ENCODE measurements at places on chromosomes 4 and X.

GRCh38 chr4:144894573-144894972, 203.4 kb downstream of the ANAPC10 start:
- DNase-seq: no peak

GRCh38 chr4:36414248-36414647, 132.8 kb downstream of the DTHD1 start:
- no peak for DNase-seq

- no peak for DNase-seq
Measured at GRCh38 chrX:121036137-121036536, 11.3 kb upstream of the GLUD2 start.

DNA sequence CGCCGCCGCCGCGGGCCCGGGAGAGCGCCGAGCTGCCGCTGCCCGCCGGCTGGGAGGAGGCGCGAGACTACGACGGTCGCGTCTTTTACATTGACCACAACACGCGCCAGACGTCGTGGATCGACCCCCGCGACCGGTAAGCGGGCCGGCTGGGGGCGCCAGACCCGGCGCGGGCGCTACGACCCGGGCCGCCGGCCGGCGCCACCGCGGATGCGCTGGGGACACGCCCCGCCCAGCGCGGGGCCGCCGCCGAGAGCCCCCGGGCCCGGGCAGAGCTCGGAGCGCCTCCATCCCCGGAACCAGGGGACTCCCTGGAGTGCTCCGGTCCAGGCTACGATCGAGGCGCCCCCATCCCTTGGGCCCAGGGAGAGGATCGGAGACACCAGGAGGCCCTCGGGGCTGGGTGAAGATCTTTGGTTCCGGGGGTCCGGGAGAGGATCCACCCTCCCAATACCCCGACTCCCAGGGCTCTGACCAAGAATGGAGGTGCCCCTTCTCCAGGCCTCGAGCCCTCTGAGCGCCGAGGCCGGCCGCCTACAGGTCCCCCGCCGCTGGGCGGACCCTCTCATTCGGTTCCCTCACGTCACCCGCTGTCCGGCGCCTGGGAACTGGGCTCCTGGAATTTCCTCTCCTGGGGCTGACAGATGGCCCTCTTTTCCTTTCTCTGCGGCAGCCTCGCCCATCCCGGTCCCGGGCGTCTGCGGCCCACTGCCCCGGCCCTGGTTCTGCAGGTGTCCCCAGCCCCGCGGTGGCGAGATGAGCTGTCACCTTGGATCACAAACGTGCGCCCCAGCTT, 48.8 kb downstream of the CLDN34 start:
- DNase-seq: no peak

DNA sequence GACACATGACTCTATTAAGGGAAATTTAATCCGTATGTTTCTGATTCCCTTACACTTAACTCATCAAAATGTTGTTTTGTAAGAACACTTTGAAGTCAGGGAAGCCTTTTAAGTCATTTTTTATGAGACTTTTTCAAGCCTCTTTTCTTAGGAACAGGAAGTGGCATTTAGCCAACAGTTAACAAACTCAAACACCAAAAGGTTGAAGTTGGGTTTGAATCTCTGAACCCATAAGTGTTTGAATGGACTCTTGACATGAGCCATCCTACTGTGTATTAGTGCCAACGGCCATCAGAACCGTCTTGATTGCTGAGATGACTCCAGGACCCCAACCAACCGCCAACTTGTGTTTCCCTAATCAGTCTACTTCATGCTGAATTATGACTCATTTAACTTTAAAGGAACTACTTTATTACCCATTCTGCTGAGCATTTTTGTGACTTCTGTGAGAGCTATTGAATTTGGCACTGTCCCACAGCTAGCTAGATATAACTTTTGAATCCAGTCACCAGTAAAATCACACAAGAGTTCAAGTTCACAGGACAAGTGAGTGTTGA, 209.1 kb upstream of the FAT1 start:
- no peak for DNase-seq

GRCh38 chrX:118181030-118181429, 64.4 kb upstream of the KLHL13 start:
- no peak for DNase-seq

GRCh38 chr4:111269439-111269838, 646.6 kb upstream of the PITX2 start:
- no peak for DNase-seq

- DNase-seq: no peak
Measured at GRCh38 chr4:53734584-53735353, 143.5 kb upstream of the LNX1 start.

DNA sequence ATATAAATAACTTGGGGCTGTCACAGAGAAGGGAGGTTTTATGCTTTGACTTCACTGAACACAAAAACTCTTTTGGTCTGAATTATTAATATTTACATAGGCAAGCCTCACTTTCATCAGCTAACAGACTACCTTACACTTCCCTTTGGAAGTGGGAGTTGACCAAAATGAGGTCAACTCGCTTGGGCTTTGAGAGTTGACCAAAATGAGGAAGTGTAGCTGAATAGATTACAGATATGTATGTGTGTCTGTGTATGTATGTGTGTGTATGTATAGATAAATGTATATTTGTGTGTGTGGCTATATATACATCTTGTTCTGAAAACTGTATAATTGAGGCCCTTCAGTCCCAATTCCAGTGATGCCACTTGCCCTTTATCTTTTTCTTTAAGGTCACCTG, 113.3 kb upstream of the IL13RA1 start:
- no peak for DNase-seq

DNA sequence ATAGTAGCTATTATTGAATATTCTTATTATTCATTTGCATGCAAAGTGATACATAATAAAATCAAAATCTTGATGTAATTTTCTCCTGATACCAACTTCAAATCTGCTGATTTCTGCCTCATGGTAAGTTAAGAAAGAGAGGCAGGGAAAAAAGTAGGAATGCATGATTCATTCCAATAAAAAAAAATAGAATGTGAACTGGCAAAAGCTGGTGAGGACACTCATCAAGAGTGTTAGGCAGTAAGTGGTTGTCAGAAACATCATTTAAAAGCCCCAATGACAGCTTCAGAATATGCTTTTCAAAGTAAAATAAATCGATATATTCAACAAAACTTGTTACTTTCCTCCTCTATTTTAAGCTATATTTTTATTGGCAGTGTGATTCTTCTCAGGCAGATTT, 979.1 kb downstream of the TECRL start:
- DNase-seq: no peak

GRCh38 chr4:20151436-20151835, 100.3 kb upstream of the SLIT2 start:
- no peak for DNase-seq

GRCh38 chr4:143768007-143768591, 67.6 kb upstream of the FREM3 start:
- no peak for DNase-seq

GRCh38 chr4:123520325-123520724, 123.7 kb downstream of the SPRY1 start:
- DNase-seq: no peak

- DNase-seq: no peak
Measured at GRCh38 chrX:101785142-101785541, 125.5 kb upstream of the ARMCX2 start.

GRCh38 chr4:77163641-77164040, 6.6 kb downstream of the CCNG2 start:
- DNase-seq: no peak

GRCh38 chrX:43679778-43680177, 23.7 kb downstream of the MAOA start:
- DNase-seq: no peak

GRCh38 chr4:154407443-154407842, 84.2 kb downstream of the DCHS2 start:
- no peak for DNase-seq

DNA sequence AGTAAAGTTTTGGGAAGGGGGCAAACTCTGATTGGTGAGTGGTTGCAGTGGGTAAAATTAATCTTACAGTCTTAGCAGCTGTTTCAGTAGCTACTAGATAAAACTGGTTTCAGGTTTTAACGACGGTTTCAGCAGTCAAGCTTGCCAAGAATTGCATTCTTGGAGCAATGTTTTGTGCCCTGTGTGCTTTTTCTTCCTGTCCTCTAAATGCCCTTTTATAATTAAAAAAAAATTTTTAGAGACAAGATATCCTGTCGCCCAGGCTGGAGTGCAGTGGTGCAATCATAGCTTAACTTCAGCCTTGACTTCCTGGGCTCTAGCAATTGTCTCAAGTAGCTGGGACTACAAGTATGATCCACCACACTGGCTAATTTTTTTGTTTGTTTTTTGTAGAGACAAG, 6.3 kb upstream of the PPEF2 start:
- DNase-seq: no peak

DNA sequence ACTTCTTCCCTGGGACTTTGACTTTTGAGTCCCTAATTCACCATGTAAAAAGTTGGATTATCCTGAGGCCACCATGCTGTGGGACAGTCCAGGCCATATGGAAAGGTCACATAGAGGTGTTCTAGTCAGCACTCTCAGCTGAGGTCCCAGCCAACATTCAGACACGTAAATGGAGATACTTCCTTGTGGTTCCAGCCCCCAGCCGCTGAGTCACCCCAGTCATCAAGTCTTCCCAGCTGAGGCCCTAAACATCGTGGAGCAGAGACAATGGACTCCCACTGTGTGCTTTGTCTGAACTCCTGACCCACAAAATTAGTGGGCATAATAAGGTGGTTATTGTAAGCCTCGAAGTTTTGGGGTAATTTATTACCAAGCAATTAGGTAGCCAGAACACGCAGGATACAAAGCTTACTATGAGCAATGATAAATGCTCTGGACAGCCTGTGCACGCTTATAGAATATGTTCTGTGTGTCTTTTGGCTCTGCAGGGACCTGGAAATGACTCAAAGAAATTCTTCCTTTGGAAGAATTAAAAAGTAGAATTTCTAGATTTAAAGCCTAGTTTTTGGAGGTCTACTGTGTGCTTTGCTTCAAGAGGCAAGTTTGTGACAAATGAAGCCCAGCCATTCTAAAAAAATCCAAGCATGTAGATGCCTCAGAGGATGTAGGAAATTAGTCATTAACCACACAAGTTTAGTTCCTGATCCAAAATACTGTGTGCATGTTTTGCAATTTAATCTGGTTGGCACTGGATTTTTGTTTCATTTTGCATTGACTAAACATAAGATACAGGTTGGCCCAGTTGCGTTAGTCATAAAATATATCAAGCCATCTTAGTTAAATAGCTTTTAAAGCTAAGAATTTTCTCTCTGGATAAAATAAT, 33.2 kb upstream of the SLC9A7 start:
- DNase-seq: no peak

- no peak for DNase-seq
Measured at GRCh38 chr4:67320645-67321044, 224.7 kb downstream of the CENPC start.

DNA sequence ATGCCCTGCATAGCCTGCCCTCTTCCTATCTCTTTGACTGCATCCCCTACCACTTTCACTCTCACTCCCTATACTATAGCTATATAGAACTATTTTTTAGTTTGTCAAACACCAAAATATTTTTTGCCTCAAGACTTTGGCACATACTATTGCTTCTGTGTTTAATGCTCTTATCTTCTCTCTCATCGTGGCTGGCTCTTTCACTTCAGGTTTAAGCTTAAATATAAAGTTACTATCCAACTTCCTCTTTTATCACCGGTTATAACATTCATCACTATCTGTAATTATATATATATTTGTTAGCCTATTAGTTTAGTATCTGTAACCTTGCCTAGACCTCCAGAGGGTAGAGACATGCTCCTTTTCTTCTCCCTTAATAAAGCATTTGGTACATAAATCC, 11.5 kb upstream of the HMGB2 start:
- no peak for DNase-seq

GRCh38 chr4:12583275-12583674, 900.9 kb downstream of the RAB28 start:
- no peak for DNase-seq

DNA sequence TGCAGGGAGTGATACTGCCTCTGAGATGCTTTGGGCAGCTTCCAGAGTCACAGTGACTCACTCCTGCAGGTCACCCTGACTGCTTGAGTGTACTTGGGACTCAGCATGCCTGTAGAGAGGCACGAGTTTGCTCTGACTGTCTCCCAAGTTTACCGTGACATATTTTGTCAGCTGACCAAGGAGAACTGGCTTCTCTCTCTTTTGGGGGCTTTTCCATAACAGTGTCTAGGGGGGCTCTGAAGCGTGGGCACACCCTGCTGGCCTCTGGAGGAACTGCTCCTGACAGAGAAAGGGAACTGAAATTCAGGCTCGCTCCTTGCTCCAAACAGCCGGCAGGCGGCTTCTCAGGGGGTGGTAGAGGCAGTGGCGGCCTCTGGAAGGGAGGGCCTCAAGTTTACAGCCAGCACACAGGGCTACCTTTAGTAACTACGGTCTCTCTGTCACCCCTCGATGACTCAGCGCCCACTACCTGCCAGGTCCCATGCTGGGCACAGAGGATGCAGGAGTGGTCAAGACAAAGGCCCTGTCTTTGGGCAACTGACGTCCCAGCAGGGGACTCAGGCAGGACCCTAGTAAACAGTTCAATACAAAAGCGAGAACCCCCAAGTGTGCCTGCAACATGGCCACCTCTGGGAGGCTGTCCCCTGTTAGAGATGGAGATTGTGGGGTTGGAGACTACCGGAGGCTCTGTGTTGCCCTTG, 17.8 kb downstream of the ZNF185 start:
- no peak for DNase-seq

GRCh38 chrX:153924149-153924861, 1.8 kb downstream of the ARHGAP4 start:
- no peak for DNase-seq

- DNase-seq: no peak
Measured at GRCh38 chr4:2081540-2081939, 22.4 kb downstream of the NAT8L start.

Data from activated CD8-positive, alpha-beta memory T cell treated with anti-CD3 and anti-CD28 coated beads for 1 hour (primary cell).